Inflammatory macrophage (primary cell): ENCODE measurements at places on chromosomes 1 and 21.

GRCh38 chr1:24790490-24790889, 45.2 kb downstream of the CLIC4 start:
- DNase-seq = no peak

DNA sequence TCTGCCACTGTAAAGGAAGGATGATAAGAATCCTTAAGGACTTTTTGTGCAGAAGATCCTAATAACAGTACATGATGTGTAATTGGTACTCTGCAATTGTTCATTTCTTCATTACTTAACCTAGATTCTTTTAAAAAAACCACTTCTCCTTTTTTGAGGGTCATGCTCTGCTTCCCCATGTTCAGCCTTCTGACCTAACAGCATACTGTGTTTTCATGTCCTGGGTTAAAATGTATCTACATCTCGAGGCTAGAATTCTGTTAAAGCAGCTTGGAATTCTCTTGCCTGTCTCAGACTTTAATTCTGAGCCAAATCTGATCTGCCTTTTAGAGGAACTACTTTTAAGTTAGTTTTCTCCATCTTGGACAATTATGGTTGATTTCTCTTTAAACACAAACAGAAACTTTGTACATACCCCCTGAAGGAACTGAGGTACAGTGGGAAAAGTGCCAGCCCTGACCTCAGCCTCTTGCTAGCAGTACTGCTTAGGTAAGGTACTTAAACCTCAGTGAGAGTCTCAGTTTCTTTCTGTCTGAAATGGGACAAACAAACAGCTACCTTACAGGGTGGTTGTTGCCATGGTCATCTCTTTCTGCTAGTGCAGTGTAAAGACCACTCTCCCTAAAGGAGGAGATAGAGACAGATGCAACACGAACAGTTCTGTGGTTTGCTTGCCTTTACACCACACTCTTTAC, 103.2 kb upstream of the DYNLT5 start:
- DNase-seq = peak; percentile 82

- no peak for DNase-seq
These were observed 273.7 kb upstream of the AJAP1 start for GRCh38 chr1:4380564-4381168.

- no peak for DNase-seq
These were observed 2.2 kb downstream of the CRYBG2 start for GRCh38 chr1:26351590-26352337.

GRCh38 chr21:41651406-41651805, 115.4 kb downstream of the RIPK4 start:
- DNase-seq = peak; percentile 43
